ENCODE measurements at places on chromosomes 2 and 18. TPM values are rescaled to one million over a fixed set of nuclear protein-coding genes. Genes with fewer than 3 reads are reported as not detected.

KIAA2012 gene
- not detected for total RNA-seq

AP1S3 gene
- total RNA-seq, result 1.6 TPM

SERPINB7 gene
- total RNA-seq, result not detected

KIF3C gene
- total RNA-seq, result 13.2 TPM

INHA gene
- total RNA-seq, result 0.26 TPM

IL1RL1 gene
- total RNA-seq, result 0.17 TPM

FZD7 gene
- 71.2 TPM for total RNA-seq

FEV gene
- not detected for total RNA-seq

RAB6C gene
- total RNA-seq, result not detected

LRRC30 gene
- not detected for total RNA-seq

PLCL1 gene
- 0.60 TPM for total RNA-seq

NEB gene
- under 0.01 TPM for total RNA-seq

DAPL1 gene
- not detected for total RNA-seq

LTBP1 gene
- total RNA-seq, result 836 TPM

TEX44 gene
- total RNA-seq, result not detected

HEATR5B gene
- total RNA-seq, result 13.9 TPM

CLEC4F gene
- total RNA-seq, result not detected

G6PC2 gene
- not detected for total RNA-seq
